ENCODE measurements at places on chromosomes 5 and 9. TPM values are rescaled to one million over a fixed set of nuclear protein-coding genes. Genes with fewer than 3 reads are reported as not detected.

BARHL1 gene
- total RNA-seq = not detected

IFNK gene
- total RNA-seq = not detected

ABCA2 gene
- total RNA-seq = 19.5 TPM

PCDHB11 gene
- total RNA-seq = 0.37 TPM

IFNA2 gene
- total RNA-seq = not detected
